ENCODE measurements at places on chromosomes 6 and 20.

DNA sequence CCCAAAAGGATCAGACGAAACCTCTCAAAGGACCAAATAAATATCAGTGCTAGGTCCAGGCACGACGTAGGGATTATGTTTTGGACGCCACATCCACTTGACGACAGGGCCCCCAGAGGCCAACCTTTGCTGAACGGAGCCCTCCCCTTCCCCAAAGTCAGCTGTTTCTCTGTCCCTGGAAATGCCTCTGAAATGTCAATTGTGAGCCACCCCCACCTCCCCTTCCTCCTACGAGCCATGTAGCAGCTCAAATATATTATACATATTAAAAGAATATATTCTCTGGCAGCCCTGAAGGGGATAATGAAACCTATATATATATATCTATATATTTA is 39.6 kb upstream of the BLCAP start:
- DNase-seq: no peak

- DNase-seq: no peak
These were observed 24.6 kb downstream of the VSTM2L start for GRCh38 chr20:37927410-37928095.

DNA sequence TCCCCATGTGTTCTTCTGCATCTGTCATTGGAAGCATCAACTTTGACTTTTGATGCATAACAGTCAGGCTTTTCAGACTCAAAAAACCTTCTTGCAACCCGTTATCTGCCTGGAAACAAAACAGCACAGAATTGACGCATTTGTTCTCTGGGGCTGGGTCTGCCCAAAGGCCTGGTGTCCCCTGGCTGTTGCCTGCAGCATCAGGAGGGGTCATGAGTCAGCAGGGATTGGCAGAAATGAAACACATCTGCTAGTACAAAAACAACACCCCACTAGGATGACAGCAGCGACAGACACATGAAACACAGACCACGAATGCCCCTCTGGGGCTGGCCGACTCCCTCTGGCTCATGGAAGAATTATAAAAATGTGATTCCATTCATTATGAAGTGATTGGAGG is 157.6 kb upstream of the INSM1 start:
- DNase-seq: no peak

GRCh38 chr6:43608310-43608763 is 20.7 kb downstream of the GTPBP2 start:
- peak; percentile 39 for DNase-seq

GRCh38 chr20:14418376-14418775 is 81.0 kb upstream of the FLRT3 start:
- no peak for DNase-seq

DNA sequence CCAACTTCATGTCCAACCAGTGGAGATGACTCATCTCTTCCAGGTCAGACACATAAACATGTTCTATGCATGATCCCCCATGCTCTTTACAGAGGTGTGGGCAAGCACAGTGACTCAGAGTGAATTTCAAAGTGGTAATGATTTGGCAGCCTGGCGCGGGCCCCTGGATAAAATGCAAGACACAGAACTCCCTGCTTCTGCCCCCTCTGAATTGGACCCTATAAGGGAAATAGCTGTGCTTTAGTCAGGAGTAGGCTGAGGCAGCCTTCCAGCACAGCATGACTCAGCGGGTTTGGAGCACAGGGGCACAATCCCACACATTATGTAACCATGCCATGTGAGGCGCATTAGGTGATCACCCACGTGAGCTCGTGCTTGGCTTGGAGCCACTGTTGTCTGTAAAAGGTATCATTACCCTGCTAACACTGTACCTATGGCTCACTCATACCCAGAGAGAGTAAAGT is 127.4 kb downstream of the C6orf118 start:
- DNase-seq: no peak

- DNase-seq: no peak
These were observed 37.1 kb downstream of the SLC17A1 start for GRCh38 chr6:25794784-25795183.

DNA sequence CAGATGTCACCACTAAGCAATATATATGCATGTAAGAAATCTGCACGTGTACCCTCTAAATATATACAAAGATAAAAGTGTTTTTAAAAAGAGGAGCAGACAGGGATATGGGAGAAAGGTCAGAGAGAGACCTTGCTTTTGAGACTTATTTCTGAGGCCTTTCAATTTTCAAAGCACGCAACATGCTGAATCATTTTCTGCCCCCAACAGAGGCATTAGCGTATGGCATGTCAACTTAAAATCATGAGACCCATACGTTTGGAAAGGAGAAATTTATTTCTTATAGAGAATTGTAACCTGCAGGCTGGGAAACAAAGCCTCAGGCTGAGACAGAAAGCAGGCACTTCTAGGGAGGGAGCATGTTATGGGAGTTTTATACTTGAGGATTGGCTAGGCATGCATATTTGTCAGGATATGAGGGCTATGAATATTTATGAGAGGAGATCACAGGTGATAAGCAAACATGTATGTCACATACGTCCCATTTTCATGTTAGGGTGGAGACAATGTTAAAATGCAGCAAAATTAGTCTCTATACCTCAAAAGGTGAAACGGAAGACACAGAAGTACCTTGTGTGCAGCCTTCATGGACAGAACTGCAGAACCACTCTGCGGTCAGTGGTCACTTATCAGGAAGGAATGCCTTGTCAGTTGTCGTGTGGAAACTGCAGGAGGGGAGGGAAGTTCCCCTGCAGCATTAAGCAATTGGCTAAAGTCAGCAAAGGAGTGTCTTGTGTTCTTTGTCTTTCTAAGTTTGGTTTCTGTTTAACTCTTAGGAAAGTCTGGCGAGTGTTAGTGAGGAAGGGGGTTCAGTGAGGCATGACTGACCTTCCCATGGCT is 6.3 kb upstream of the GABRR2 start:
- no peak for DNase-seq

- no peak for DNase-seq
These were observed 32.6 kb downstream of the MDFI start for GRCh38 chr6:41670703-41671360.

DNA sequence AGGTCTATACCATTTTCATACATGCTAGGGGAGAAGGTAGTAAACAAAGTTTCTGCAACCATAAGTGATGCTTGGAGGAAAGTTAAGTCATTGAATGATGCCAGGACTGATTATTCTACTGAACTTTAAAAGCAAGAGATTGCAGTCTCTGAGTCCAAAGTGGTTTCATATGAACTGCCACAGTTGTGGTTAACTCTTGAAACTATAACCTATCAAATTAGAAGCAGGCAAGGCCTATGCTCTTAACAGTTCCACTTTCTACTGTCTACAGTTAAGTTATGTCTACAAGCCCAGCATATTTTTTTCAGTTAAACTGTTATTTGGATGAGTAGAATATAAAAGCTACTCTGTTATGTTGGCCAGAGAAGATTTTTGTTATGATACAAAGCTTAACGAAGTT is 326.5 kb upstream of the RUNX2 start:
- no peak for DNase-seq

DNA sequence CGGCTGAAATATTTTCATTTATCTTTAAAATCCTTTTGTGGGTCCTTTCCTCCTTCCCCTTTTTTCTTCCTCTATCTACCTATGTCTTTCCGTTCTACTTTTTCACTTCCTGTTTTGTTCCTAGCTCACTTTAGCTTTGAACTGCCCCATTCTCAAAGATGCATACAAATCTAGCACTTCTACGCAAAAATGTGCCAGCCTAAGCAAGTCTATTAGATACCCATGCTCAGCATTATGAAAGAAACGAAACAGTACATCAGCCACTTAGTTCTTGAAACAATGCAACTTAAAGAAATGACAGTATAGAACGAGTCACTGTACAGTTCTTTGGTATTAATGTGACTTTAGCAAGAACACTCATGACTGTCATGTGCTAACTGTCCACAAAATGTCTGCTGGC is 47.3 kb upstream of the MARCKS start:
- DNase-seq: no peak

GRCh38 chr6:33112148-33112547 is 36.4 kb downstream of the HLA-DPB1 start:
- no peak for DNase-seq

DNA sequence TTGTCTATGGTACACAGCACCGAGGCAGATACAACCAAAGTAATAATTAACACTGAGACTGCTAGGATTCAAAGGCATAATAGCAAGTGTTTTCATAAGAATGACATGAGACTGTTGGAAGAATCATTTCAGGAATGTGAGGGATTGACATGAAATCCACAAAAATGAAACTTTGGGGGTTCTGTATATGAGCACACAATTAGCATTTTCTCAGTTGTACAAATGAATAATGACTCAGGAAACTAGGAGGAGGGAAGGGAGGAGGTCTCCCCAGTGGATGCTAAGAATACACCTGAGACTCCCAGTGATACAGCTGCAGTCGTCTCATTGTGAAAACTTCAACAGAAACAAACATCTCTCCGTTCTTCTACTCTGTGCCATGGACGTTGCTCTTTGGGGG is 428.4 kb upstream of the PLCB4 start:
- DNase-seq: no peak

- DNase-seq: no peak
These were observed 7.3 kb downstream of the PRRC2A start for GRCh38 chr6:31627690-31628287.

GRCh38 chr6:131803007-131803769 is 4.6 kb upstream of the ENPP1 start:
- no peak for DNase-seq

GRCh38 chr20:49349078-49349477 is 71.2 kb upstream of the ZNFX1 start:
- no peak for DNase-seq

- DNase-seq: no peak
These were observed 46.8 kb upstream of the BHLHE23 start for GRCh38 chr20:63053432-63054102.

GRCh38 chr6:163021054-163021453 is 293.3 kb downstream of the PACRG start:
- no peak for DNase-seq

GRCh38 chr6:142325111-142325510 is 23.3 kb downstream of the ADGRG6 start:
- DNase-seq: no peak

GRCh38 chr6:81049425-81050042 is 702.9 kb downstream of the TENT5A start:
- DNase-seq: no peak

DNA sequence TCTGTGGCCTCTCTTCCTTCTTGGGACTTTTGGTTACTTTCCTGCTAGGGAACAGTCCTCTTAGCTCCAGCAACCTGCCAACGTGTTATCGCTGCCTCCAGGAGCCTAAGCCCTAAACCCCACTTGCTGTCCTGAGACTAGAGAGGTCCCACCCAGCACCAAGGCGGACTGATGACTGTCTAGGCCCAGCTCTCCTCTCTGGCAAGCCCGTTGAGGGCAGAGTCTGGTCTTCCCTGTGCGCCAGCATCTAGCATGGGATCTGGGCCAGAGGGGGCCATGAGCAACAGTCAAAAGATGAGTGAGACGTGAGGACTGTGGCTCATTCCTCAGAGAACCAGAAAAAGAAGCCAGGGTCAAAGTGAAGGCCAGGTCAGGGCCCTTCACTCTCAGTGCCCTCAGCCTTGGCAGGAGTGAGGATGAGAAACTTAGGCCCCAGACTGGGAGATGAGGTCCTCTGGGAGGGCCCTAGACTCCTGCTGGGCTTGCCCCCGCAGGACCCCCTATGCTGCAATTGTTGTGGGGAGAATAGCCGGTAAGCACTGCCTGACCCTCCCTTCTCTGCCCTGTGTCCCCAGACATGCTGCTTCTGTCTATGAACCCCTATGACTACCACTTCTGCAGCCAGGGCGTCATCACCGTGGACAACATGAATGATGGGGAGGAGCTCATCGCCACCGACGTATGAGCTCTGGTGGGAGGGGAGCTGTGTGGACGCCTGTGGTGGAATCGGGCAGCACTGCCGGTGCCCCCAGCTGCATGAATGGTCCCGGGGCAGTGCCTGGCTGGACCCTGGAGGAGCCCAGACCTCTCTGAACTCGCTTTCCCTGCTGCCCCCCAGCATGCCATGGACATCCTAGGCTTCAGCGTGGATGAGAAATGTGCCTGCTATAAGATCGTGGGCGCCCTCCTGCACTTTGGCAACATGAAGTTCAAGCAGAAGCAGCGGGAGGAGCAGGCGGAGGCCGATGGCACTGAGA is 30.9 kb downstream of the MYH7B start:
- no peak for DNase-seq

- DNase-seq: no peak
These were observed 14.3 kb upstream of the EPM2A start for GRCh38 chr6:145749632-145750031.

GRCh38 chr6:37460805-37461204 is 27.8 kb downstream of the CMTR1 start:
- DNase-seq: no peak

DNA sequence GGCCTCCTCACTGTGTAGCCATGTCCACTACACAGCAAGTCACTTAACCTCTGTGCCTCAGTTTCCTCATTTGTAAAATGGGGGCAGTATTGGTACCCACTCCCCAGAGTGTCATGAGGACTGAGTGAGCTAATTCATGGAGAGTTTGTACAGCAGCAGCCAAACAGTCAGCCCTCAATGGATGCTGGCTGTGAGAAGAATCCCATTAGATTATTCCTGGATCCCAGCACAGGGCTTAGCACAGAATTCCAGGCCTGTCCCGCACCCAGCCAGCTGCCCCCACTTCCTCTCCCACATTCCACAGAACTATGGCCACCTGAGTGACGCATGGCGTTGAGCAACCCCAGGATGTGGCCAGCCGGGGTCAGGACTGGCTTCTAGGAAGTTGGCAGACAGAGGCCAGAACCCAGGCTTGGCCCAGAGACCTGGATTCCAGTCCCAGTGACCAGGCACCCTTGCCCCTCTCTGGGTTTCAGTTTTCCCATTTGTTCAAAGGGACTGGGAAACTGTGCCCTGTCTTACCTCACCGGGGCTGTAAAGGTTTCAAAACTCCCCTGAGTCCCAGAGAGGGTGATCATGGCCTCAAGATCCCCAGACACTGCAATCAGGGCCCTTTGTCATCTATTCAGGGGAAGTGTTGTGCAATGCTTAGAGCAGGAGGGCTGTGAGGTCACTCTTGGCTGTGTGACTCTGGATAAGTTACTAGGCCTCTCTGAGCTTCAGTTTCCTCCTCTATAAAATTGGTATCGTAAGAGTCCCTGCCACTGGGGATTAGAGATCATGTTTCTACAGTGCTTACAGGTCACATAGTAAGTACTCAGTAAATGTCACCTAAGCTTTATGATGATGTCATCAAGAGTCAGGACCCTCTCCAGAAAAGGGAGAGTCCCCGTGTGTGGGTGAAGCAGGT is 3.0 kb upstream of the TGM2 start:
- DNase-seq: no peak

DNA sequence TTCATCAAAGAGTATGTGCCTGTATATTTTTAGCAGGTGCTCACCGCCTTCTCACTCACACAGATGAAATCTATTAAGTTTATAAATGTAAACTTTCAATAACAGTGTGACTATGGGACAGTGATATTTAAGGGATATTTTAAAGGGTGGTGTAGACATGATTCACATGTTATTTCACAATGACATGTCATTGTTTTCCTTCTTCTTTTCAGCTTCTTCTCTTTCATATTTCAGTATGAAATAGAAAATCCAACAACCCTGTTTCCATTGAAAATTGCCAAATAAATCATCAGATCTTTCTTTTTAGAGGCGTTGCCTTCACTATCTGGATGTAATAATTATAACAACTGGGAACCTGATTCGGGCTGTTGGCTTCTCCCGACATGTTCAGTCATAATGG is 54.8 kb downstream of the PFDN4 start:
- DNase-seq: no peak

GRCh38 chr20:3046677-3047462 is 1.0 kb downstream of the MRPS26 start:
- DNase-seq: no peak

All from stimulated activated CD4-positive, alpha-beta T cell treated with anti-CD3 and anti-CD28 coated beads, Interleukin-1b, Interleukin-23, amount 100 ng/mL, for 1 hour (primary cell).